Mesenchymal stem cell (in vitro differentiated cells and primary cell): ENCODE measurements at places on chromosomes 13 and 19.

DNA sequence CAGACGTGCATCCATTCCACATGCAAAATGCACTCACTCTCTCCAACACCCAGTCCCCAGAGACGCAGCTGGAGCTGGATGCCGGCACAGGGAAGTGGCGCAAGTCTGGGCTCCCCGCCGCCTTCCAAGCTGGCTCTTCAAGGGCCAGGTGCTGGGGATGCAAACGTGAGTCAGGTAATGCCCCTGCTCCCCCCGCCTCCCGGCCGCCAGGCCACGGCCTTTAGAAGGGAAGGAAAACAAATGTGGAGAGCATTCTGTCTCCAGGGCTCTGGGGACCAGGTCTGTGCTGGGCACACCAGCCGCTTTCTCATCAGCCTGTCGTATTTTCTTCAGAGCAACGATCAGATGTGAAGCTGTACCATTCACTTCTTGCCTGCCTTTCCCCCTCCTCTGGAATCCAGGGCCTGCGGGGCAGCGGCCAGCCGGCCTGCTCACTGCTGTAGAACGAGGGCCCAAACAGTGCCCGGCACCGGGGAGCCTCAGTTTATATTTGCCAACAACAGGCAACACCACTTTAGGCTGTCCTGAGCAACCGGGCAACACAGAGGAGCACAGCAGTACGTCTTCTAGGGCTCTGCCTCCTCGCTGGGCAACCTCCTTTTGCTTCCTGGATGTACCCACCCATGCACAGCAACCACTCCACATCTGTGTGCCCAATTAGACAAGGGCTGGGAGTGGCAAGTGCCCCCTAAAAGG lies 3.8 kb downstream of the RAB20 start:
- no peak overlapping the region for H3K27ac ChIP-seq
- H3K4me3 ChIP-seq: no peak overlapping the region

- H3K36me3 ChIP-seq: no peaks in the 10 kb centered on the region
- no peak overlapping the region for H3K27ac ChIP-seq
- H3K27me3 ChIP-seq: no peaks in the 10 kb centered on the region
These were observed 80.9 kb upstream of the SHISA2 start for GRCh38 chr13:26132756-26133155.

- no peak overlapping the region for H3K27ac ChIP-seq
- no peak for DNase-seq
- no peaks in the 10 kb centered on the region for H3K4me1 ChIP-seq
- no peak overlapping the region for H3K4me3 ChIP-seq
- H3K27me3 ChIP-seq: no peaks in the 10 kb centered on the region
These were observed 204.8 kb upstream of the ZNF536 start for GRCh38 chr19:30167206-30167868.

- H3K27me3 ChIP-seq: no peaks in the 10 kb centered on the region
- H3K36me3 ChIP-seq: no peaks in the 10 kb centered on the region
- no peak for DNase-seq
- no peak overlapping the region for H3K27ac ChIP-seq
These were observed 621.9 kb upstream of the SPRY2 start for GRCh38 chr13:80962855-80963254.

DNA sequence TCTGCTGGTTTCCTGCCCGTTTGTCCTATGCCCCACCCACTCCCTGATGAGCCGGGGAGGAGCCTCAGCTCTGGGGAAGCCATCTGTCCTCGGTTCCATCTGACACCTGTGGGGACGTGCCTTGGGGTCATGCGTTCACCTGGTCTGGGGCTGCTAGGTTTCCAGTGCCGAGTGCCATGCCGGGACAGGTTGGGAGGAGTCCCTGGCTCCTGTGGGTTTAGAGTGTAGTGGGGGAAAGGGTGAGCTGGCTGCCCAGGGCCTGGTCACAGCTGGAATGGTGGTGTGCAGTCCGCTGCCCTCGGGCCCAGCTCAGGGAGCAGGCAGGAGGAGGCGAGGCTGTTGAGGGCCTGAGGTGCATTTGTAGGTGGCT lies 2.5 kb downstream of the KDM4B start:
- peak; percentile 40 for DNase-seq
- H3K4me3 ChIP-seq: peak overlapping the region; percentile 60
- H3K36me3 ChIP-seq: peaks cover 3% of the 10 kb centered on the region
- H3K27me3 ChIP-seq: no peaks in the 10 kb centered on the region
- H3K4me1 ChIP-seq: peaks cover 37% of the 10 kb centered on the region
- no peak overlapping the region for H3K27ac ChIP-seq

GRCh38 chr13:63435667-63436324 lies 2020.1 kb upstream of the PCDH20 start:
- peak overlapping the region; percentile 92 for H3K27ac ChIP-seq
- no peaks in the 10 kb centered on the region for H3K4me1 ChIP-seq
- H3K4me3 ChIP-seq: no peak overlapping the region
- DNase-seq: peak; percentile 96

DNA sequence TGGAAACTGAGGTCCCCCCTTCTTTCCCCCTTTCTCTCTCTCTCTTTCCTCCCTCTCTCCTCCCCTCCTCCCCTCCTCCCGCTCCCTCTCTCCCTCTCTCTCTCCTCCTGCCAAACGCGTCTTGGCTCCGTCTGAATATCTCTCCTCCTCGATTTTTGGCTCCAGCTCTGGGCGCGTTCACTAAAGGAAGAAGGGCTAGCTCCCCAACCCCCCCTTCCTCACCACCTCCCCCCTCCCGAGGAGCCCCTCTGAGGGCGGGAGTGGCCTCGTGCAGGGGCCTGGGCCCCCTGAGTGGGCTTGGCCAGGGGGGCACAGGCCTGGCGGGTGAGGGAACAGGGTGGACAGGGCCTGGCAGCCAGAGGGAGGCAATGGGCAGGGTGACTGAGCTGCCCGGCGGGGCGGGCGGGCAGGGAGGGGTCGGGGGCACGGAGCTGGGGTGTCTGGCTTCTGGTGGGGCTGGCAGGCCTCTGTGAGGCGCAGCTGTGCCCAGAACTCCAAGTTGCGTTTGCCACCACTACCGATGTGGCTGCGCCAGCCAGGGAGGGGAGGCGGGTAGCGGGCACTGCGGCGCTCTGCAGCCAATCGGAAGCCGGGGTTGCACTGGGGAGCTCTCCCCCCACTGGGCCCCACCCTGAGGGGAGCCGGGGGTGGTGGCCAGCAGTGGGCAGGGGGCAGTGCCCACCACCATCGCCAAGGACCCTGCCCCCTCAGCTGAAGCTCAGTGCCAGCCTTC lies 7.1 kb downstream of the NFIX start:
- no peak overlapping the region for H3K27ac ChIP-seq
- H3K4me1 ChIP-seq: no peaks in the 10 kb centered on the region
- no peaks in the 10 kb centered on the region for H3K27me3 ChIP-seq
- DNase-seq: no peak
- no peak overlapping the region for H3K4me3 ChIP-seq

- H3K36me3 ChIP-seq: peaks cover 17% of the 10 kb centered on the region
- DNase-seq: peak; percentile 31
- no peaks in the 10 kb centered on the region for H3K4me1 ChIP-seq
These were observed 16.5 kb downstream of the IQCN start for GRCh38 chr19:18257503-18258470.

DNA sequence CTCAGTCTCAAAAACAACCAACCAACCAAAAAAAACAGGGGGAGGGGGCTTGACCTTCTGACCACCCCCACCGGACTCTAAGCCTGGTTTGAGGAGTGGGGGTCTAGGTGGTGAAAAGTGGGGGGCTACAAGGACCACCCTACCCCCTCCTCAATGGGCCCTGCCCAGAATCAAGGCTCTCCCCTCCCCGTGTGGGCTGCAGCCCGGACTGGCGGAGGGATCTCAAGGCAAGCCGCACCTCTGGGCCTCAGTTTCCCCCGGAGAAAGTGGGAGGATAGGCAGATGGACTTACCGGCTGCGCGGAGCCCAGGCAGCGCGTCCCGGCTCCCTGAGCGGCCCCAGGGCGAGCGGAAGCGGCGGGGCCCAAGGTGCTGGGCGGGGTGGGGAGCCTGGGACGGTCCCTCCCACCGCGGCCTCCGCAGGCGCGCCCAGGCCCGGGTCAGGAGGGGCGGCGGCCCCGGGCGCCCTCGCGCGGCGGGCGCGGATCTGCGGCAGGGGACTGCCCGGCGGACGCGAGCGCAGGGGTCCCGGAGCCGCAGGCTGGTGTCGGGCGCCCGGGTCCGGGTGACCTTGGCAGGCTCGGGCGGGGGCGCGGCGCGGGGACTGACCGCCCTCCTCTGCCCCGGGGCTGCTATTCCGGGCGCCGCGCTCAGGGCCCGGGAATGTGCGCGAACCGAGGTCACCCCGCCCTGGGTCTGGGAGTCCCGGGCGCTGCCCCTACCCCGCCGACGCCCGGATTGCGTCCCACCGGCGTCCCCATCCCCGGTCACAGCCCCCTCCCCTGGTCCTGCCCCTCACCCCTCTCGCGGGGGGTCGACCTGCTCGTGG lies at the start of gene ADAMTSL5:
ADAMTSL5 (minus strand) TSS at position 349 of the 828 bp plus-strand sequence. CDS start 2,076 bp downstream, outside the sequence.
- no peak within 1 kb of the TSS for H3K27ac ChIP-seq
- H3K36me3 ChIP-seq: peaks cover 9% of the 10 kb centered on the region
- H3K4me3 ChIP-seq: peak within 1 kb of the TSS; percentile 66

DNA sequence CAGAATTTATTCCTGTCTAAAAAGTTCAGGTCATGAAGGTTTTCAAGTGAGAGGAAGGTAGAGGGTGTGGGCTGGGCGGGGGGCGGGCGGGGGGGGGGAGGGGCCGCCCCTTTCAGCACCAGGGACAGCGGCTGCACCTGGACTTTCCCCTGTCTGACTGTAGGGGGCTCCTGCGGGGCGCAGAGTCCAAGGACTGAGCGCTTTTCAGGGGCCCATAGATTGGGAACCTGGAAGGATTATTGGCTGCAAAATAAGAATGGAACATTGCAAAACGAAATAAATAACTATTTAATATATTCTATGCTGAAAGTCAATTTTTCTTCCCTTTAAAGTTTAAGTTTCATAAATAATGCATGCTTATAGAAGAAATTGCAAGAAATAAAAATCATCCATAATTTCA lies 8.9 kb upstream of the CYP4F3 start:
- H3K4me3 ChIP-seq: no peak overlapping the region
- H3K36me3 ChIP-seq: no peaks in the 10 kb centered on the region
- H3K27me3 ChIP-seq: no peaks in the 10 kb centered on the region

GRCh38 chr19:35715981-35716800 lies 1.6 kb upstream of the KMT2B start:
- H3K27ac ChIP-seq: peak overlapping the region; percentile 75
- H3K36me3 ChIP-seq: peaks cover 17% of the 10 kb centered on the region
- no peak for DNase-seq
